ENCODE measurements at places on chromosomes 7 and 10. TPM values are rescaled to one million over a fixed set of nuclear protein-coding genes. Genes with fewer than 3 reads are reported as not detected.

Gene PILRA
- total RNA-seq = 1.3 TPM

DNA sequence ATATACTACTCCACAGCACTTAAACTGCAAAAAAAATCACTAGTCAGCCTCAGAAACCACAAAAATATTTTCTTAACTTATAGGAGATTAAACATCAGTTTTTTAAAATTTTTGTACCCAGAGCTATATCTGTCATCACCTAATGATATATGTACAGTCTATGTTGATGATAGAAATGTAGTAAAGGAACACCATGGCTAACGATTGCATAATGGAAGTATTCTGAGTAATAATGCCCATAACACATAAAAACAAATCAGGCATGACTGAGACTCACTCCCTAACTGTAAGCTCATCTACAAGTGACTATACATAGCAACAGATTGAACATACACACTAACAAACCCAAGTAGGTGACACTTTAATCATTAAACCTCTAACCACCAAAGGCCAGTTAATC, 51.3 kb downstream of the TSPAN12 start:
- no peak overlapping the region for H3K4me3 ChIP-seq
- no peaks in the 10 kb centered on the region for H3K4me1 ChIP-seq
- no peak overlapping the region for H3K27ac ChIP-seq
- H3K27me3 ChIP-seq = no peaks in the 10 kb centered on the region

Gene TRAPPC14
- 5.8 TPM for total RNA-seq

Gene SLC26A5
- total RNA-seq = not detected

GRCh38 chr7:43735802-43736603, 6.7 kb upstream of the COA1 start:
- H3K4me3 ChIP-seq = no peak overlapping the region
- no peaks in the 10 kb centered on the region for H3K27me3 ChIP-seq
- no peaks in the 10 kb centered on the region for H3K4me1 ChIP-seq
- no peak for DNase-seq
- no peaks in the 10 kb centered on the region for H3K36me3 ChIP-seq
- H3K27ac ChIP-seq = no peak overlapping the region

DNA sequence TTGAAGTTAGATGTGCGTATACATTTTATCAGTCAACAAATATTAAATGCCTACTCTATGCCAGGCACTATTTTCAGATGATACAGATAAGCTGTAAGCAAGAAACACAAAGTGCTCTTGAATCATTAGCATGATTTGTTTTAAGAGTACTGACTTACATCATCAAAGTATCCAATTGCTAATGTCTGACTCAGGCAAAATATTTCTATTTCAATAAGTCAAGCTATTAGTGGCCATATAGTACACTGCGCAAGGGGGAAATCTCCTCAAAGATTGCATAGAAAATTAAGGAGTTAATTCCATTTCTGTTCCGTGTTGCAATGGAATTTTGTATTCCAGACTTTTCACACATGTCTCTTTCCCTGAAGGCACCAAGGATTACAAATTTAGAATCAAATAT, 46.1 kb upstream of the DNAJC1 start:
- H3K36me3 ChIP-seq = no peaks in the 10 kb centered on the region
- no peaks in the 10 kb centered on the region for H3K27me3 ChIP-seq
- H3K4me3 ChIP-seq = no peak overlapping the region
- no peak overlapping the region for H3K27ac ChIP-seq
- no peak for DNase-seq
- no peaks in the 10 kb centered on the region for H3K4me1 ChIP-seq

Gene ASZ1
- total RNA-seq = not detected

Gene OGDHL
- total RNA-seq = 0.31 TPM

All from muscle of leg (tissue), 16 donors.